ENCODE measurements at places on chromosomes 4 and X.

DNA sequence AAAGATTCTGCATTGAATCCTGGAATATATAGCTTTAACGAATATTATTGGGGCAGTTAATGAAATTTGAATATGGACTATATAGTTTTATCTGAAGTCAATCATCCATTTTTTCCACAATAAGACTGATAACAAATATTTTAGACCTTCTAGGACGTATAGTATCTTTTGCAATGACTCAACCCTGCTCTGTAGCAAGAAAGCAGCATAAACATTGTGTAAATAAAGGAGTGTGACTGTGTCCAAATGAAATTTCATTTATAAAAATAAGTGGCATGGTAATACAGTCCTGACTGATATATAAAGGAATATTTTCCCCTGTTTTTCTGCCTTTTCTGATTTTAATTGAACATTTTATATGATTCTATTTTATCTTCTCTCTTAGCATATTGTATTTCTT lies 947.7 kb upstream of the SLIT2 start:
- DNase-seq: no peak

DNA sequence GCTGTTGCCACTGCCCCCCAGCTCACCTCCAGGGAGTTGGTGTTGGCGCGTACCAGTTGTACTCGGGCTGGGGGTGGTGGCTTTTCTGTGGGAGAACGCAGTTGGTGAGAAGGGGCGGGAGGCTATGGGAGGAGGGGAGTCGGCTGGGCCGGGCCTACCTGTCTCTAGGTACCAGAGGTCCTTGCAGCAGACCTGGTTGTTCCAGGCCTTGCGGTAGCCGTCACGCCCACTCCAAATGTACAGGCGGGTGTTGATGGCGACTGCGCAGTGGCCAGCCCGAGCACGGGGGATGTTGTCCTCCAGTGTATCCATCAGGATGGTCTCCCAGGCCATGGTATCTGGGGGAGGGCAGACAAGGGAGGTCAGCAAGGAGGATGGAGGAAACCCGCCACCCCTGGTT lies 11.5 kb downstream of the HCFC1 start:
- no peak for DNase-seq

GRCh38 chr4:10457255-10457801 lies at the start of gene ZNF518B:
Gene ZNF518B (minus strand): TSS chr4:10457426. CDS start chr4:10446328, 11,098 bp downstream.
- DNase-seq: peak; percentile 63

GRCh38 chr4:14924812-14925344 lies 77.4 kb upstream of the CPEB2 start:
- DNase-seq: no peak

- no peak for DNase-seq
Measured at GRCh38 chrX:118579417-118579816, 83.8 kb downstream of the DOCK11 start.

DNA sequence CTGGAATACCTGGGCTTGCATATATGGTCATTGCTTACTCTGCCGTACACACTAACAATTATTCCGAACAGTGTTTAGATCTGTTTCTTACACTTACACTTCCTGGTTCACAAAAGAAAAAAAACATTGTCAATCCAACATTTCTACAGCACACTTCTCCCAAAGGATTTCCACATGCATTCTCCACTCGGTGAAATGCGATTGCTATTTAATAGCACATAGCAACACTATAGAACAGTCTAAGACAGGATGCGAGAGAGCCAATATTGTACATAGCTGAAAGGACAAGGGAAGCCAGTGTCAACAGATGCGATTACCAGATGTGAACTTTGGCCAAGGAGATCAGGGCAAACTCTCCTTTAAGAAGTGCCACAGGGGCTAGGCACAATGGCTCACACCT lies 220.7 kb upstream of the GPC4 start:
- no peak for DNase-seq

- DNase-seq: no peak
Measured at GRCh38 chr4:25258980-25259578, 25.2 kb downstream of the PI4K2B start.

- DNase-seq: no peak
Measured at GRCh38 chrX:129741880-129742758, 3.3 kb downstream of the XPNPEP2 start.

- DNase-seq: no peak
Measured at GRCh38 chrX:106726485-106727437, at the start of gene RNF128. Gene RNF128 (plus strand): TSS chrX:106726701. CDS start chrX:106726914, 213 bp downstream.

- DNase-seq: no peak
Measured at GRCh38 chr4:6965329-6965728, 55.7 kb downstream of the TBC1D14 start.

GRCh38 chr4:156487107-156487506 lies 484.5 kb downstream of the PDGFC start:
- DNase-seq: no peak
